Activated T-helper 17 cell treated with anti-CD3 and anti-CD28 coated beads, Interleukin-2, amount 50 U/mL, for 72 hours (primary cell): ENCODE measurements at places on chromosomes 11 and 22. TPM values are rescaled to one million over a fixed set of nuclear protein-coding genes. Genes with fewer than 3 reads are reported as not detected.
A peak's percentile ranks its signal among the peaks of the same experiment; 100 is the strongest.

GRCh38 chr11:94559361-94559760 lies 7.8 kb upstream of the PIWIL4 start:
- ATAC-seq, result no peak

GRCh38 chr22:41563051-41563711 lies 2.4 kb downstream of the CSDC2 start:
- no peak for ATAC-seq

Gene OR52I2
- not detected for total RNA-seq

GRCh38 chr22:27501191-27501936 lies 300.2 kb downstream of the MN1 start:
- ATAC-seq, result no peak

DNA sequence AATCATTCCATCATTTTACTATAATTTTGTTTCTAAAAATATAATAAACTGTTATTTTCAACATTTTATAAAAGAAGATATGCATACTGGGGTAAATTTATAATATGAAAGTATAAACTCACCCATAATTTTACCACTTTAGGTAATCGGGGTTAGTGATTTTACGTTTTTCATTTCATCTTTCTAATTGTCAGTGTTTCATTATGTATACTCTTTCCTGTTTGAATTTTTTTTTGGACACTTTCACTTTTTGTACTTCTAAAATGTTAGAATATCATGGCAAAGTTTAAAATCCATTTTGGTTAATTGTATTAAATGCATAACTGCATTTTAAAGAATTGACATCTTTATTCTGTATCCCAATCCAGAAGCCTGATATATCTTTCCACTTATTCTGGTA lies 115.8 kb downstream of the METTL15 start:
- no peak for ATAC-seq

Gene KCNK7
- total RNA-seq, result 0.52 TPM

DNA sequence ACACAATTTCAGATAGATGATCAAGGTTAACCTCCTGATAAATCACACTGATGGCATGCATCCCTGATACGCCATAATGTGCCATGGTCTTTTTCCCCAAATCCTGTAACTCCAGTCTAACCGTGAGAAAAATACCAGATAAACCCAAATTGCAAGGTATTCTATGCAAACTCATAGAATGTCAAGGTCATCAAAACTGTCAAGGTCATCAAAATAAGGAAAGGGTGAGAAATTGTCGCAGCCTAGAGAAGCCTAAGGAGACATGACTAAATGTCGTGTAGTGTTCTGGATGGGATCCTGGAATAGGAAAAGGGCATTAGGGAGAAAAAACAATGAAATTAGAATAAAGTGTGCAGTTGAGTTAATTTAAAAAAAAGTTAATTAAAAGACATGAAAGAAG lies 4.7 kb downstream of the TTC12 start:
- no peak for ATAC-seq

GRCh38 chr11:126185259-126186024 lies 26.0 kb downstream of the RPUSD4 start:
- no peak for ATAC-seq

GRCh38 chr11:11582011-11582701 lies 39.6 kb downstream of the GALNT18 start:
- ATAC-seq, result no peak

- no peak for ATAC-seq
Measured at GRCh38 chr11:107849790-107850189, 8.8 kb downstream of the SLC35F2 start.

GRCh38 chr11:110380836-110381622 lies 48.7 kb upstream of the FDX1 start:
- peak; percentile 65 for ATAC-seq

Gene PLEKHB1
- total RNA-seq, result 11.9 TPM

DNA sequence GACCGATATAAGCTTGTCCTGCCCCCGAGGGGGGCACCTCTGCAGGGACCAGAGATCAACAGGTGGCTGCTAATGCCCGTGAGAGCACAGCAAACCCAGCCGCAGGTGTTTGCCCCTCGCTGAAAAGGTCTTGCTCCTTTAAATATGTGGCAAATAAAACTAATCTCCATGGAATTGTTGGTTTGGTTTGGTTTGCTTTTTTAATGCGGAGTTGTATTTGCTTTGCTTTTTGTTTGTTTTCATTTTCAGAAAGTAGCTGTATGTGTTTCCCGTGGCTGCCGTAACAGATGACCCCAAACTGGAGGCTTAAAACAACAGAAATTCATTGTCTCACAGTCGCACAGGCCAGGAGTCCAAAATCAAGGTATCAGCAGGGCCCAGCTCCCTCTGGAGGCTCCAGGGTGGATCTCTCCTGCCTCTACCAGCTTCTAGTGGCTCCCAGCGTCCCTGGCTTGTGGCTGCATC lies 93.0 kb downstream of the CELSR1 start:
- no peak for ATAC-seq

GRCh38 chr11:112100462-112100861 lies 13.8 kb downstream of the SDHD start:
- ATAC-seq, result no peak

- no peak for ATAC-seq
Measured at GRCh38 chr11:134579724-134580609, 167.9 kb upstream of the B3GAT1 start.

Gene KIAA1671
- total RNA-seq, result 5.9 TPM

GRCh38 chr11:41175304-41175972 lies 284.0 kb downstream of the LRRC4C start:
- ATAC-seq, result no peak

GRCh38 chr11:34250732-34251588 lies 106.8 kb downstream of the ABTB2 start:
- ATAC-seq, result peak; percentile 96

- ATAC-seq, result no peak
Measured at GRCh38 chr11:35237351-35237750, 98.4 kb downstream of the CD44 start.
